ENCODE measurements at places on chromosomes 2 and 18.

DNA sequence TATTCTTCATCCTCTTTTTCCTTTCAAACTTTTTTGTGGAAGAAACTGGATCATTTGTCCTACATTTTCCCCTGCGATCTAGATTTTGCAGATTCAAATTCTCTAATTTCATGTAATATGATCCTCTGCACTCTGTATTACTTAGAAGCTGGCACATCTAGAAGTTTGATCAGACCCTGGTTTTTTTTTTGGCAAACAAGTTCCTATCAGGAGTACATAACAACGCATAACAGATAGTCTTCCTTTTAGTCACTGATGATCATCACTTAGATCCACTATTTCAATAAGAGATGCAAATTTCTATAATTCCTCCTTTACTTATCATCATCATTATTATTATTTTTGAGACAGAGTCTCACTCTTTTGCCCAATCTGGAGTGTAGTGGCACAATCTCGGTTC, 117.1 kb downstream of the CDH2 start:
- DNase-seq, result no peak

GRCh38 chr18:31436825-31437224, 10.7 kb upstream of the DSG3 start:
- DNase-seq, result no peak

DNA sequence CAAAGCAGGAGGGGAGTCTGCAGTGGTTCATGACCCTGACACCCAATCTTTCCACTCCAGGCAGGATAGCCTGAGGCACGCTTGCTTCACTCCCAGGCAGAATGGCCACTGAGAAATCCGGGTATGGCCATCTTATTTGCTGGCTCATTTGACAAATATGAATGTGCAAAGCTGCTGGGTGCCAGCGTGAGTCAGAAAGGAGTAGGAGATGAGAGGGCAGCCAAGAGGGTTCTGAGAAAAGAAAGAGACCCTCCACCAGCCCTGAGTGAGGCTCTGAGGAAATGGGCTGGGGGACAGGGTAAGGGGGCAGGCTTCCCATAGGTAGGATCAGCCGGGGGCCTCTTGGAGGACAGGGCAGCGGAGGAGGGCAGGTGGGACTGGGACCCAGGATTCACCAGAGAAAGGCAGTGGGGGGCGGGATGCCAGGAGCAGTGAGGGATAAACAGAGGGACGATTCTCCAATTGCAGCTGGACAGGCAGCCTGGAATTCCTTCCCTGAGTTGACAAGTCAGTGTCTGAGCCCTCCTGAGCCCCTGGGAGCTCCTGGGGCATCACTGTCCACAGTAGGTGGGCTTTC, 15.2 kb downstream of the RAMP1 start:
- DNase-seq, result no peak

DNA sequence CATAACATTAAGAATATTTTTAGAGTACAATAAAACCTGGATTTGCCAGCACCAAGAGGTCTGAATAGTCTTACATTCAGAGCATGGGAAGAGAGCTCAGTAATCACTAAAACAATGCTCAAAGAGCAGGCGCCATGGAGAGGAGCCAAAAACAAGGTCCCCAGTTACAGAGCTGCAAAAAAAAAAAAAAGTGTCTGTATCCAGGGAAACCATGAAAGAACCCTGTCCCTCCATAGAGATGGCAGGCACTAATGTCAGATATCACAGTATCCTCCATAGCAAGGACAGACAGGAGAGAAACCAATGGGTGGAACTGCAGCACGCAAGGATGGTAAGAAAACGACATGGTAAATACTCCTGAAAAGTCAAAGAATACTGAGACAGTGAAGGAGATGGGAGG, 19.5 kb downstream of the FBXO15 start:
- DNase-seq, result no peak

- DNase-seq, result no peak
Observed at GRCh38 chr18:35117951-35118411, 76.8 kb downstream of the MAPRE2 start.

DNA sequence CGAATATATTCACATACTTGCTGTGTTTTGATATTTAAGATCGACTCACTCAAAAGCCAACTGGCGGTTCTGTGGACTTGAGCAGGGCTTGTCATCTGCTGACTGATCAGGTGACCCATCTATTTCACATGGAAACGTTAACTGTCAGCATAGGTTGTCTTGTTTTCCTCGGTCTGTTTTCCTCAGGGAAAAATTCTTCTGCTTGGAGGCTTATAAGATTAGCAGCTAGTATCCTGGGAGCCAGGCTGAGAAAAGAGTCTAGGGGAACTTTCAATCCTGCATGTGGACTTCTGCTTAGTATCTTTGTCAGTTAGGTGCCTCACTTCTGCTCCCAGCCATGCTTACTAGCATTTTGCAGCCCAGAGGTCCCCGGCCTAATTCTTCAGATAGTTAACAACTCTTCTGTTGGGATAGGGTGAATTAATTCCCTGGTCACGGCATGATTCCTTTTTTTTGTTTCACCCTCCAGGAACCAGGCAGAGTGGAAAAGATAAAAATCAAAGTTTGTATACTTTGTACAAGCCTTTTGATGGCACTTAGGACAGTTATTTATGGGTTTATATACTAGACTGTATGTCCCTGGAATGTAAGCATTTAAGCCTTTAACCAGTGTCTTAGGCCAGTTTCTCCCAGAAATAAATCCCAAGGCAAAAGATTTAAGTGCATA, 226.0 kb downstream of the GULP1 start:
- DNase-seq, result no peak

- DNase-seq, result no peak
Observed at GRCh38 chr2:95759481-95760246, 167.9 kb downstream of the TRIM43 start.

GRCh38 chr2:40773291-40773690, 321.4 kb upstream of the SLC8A1 start:
- DNase-seq, result no peak

GRCh38 chr18:2851771-2852170, 5.0 kb downstream of the EMILIN2 start:
- DNase-seq, result no peak

DNA sequence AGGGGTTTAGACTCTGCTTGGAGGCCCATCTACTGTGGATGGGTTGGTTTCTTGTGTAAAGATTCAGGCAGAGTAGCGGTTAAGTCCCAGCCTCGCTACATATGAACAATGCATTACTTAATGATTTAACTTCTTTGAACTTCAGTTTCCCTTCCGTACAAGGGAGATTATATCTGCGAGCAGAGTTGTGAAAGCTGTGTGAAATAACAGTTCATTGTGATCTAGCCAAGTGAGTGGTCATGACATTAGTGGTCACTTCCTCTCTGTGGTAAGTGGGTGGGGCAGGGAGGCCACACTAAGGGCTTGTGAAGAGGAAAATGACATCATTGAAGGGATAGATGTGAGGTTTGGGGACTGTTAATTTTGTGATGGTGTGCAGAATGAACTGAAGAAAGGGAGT, 14.1 kb upstream of the MEX3C start:
- DNase-seq, result no peak

GRCh38 chr2:223905996-223906395, 39.1 kb downstream of the WDFY1 start:
- DNase-seq, result no peak

DNA sequence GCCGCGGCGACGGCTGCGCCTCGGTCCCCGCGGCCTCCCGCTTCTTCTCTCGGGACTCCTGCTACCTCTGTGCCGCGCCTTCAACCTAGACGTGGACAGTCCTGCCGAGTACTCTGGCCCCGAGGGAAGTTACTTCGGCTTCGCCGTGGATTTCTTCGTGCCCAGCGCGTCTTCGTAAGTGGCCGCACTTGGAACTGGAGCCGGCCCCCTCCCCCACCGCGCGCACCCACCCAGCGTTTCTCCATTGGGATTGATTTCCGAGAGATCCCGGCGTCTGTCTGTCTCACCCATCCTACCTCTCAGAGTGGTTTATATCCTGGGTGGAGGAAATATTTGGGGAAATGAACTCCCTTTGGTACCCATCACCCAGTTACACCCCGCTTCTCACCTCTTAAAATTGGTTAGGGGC, 498 bp downstream of the ITGAV start:
- DNase-seq, result no peak

DNA sequence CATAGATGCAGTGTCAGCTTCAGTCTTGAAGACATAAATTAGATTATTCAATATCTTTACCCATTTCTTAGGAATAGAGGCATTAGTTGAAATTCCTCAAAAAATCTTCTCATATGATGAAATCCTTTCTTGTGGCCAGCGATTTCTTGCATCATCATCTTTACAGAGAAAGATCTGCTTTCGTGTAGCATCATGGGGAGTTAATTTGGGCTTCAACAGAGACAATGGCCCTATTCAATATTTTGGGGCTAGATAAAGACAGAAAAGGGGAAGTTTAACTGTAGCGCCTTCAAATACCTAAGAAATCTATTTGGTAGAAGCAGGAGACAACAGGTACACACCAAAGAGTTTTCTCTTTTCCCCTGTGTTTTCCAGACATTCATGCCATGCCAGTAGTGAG, 73.8 kb downstream of the TGFA start:
- no peak for DNase-seq

DNA sequence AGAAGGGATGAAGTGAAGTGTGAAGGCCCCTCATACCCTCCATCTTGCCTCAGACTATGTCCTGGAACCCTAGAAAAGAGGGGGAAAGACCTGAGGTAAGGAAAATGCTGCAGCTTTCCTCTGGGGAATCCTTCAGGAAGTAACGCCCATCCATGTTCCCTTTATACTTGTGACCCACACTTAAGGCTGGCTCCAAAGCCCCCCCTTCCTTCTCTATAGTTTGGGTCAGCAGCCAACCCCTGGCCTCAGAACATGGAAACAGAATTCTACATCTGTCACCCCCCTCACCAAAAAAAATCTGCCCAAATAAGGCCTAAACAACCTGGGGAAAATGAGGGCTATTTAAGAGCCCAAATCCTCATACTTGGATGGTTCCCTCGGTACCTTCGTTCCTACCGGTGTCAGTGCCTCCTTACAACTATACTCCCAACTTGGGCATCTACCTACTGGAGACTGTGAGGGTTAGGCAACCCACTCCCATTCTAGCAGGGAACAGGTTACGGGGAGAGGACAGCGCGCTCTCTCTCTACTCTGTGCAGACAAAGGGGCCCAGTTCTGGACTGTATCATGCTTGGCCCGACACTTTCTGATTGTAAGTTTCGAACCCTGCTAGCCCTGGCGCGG, 689 bp downstream of the OST4 start:
- DNase-seq, result no peak

- no peak for DNase-seq
Observed at GRCh38 chr2:1613731-1614354, 130.5 kb downstream of the PXDN start.

DNA sequence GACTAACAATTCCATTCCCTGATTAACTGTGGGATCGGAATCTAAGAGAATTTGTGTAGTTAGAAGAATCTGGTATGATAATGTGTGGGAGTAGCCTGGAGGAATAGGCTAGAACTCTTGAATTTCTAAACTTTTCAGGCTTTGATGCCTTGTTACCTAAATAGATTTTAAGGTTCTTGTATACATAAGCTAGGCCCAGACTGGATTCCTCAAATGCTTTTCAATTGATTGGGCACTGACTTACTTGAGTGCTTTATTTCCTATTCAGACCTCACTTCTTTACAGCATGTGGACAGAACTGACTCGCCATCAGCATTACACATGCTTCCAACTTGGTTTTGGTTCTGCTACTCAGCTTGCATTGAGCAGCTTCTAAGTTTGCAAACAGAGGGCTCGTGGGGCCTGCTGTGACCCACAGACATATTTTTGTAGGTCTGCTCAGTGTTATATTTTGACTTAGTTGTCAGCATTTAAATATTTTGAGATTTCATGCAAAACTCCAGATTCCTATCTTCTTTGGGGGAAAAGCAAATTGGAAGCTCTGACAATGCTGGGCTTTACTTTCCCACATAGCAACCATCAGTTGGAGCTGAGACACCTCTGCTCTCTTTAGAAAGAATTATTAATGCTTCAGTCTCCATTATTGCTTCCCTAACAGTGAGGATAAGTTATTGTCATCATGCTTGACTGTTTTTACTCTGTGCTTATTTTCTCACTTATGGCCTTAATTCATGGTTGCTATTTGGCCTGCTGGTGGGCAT, 5.7 kb downstream of the PARD3B start:
- DNase-seq, result no peak

- DNase-seq, result no peak
Observed at GRCh38 chr2:10811517-10811916, 1.1 kb downstream of the PDIA6 start.

DNA sequence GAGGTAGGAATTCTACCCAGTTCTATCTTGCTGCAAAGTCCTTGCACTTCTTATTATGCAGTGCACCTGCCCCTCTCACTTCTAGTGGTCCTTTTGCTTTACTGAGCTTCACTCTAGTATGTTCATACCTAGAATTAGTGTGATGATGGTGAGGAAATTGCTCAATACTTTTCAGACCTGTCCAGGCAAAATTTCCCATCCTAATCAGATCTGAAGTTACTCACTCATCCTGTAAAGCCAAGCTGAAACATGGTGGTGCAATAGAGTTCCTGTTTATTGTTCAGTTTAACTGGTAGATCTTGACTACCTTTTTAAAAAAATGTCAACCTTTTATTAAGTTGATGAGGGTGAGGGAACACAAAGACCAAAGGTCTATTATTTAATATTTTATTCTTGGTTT, 12.6 kb upstream of the FIGN start:
- DNase-seq, result no peak

- DNase-seq, result no peak
Observed at GRCh38 chr2:241509155-241509784, 886 bp upstream of the STK25 start.

DNA sequence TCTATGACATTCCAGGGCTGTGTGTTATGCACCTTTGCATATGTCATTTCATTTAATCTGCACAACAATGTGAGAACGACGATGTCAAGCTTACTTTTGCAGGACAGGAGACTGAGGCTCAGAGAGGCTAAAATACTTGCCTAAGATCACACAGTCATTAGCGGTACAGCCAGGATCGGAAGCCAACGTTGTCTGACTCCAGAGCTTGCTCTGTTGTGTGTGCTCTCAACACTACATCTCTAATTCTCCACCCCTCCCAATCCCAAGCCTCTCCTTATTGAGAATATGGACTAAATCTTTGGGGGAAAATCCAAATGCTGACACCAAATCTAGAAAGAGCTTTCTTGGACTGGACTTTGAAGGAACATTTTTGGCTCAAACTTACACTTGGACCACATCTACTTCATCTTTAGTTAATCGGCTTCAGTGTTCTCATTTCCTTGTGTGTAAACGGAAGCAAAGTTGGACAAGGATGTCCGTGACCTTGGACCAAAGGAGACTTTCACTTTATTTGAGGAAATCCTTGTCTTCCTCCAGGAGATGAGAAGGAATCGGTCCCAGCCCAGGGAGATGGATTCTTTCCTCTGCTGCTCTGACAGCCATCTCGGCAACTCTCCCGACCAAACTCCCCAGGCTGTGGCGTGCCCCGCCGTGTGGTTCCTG, 242.4 kb downstream of the LPIN1 start:
- no peak for DNase-seq
